ENCODE measurements at places on chromosomes 2 and 18.

- no peak for DNase-seq
Measured at GRCh38 chr2:237877576-237878307, 18.3 kb downstream of the RAMP1 start.

DNA sequence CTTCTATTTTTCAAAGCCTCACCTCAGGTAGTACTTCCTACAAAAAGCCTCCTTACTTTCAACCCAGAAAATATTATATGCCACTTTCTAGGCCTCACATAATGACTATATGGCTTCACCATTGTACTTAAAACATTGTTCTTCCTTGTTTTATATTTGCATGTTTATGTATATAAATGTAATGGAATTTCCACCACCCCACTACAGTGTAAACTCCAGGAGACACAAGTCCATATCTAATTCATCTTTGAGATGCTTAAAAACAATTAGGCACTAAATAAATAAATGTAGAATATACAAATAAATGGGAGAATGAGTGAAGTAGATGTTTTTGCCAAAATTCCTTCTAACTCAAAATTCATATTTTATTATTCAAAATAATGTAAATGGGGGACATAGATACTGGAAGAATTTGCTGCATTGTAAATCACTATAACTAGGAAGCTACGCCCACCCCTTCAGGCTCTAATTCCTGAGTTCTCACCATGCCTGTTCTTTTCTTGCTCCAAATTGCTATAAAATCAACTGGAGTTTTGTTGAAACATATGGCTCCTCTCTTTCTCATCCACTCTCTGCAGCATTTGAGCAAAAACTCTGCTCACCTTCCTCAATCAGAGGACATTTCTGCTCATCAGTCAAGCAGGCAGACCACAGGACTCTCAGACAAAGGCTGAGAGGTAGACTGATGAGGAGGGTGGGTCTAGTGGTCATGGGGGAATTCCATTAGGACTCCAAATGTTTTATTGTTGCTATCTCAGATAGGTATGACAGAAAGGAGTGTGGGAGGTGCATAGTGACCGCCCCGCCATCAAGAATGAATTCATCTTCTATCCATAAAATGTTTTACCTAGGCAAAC is 243.0 kb downstream of the HNMT start:
- no peak for DNase-seq

DNA sequence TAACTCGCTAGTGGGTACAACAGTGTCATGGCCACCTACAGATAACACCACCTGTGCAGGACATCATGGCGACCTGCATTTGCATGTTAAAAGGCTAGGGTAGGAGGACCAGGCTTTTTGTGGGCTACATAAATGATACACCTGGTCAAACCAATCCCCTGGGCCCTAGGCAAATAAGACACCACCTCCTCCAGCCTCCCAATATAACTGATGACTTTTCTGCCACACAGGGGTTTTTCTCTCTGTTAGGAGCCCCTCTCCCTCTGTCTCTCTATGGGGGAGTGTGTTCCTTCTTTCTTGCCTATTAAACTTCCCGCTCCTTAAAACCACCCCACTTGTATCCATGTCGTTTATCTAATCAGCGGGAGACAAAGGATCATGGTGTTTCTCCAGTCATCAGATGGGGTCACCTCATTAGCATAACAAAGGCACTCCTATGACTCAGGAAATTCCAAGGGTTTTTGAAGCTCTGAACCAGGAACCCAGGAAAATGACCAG is 10.8 kb upstream of the BUB1 start:
- DNase-seq, result peak; percentile 98

DNA sequence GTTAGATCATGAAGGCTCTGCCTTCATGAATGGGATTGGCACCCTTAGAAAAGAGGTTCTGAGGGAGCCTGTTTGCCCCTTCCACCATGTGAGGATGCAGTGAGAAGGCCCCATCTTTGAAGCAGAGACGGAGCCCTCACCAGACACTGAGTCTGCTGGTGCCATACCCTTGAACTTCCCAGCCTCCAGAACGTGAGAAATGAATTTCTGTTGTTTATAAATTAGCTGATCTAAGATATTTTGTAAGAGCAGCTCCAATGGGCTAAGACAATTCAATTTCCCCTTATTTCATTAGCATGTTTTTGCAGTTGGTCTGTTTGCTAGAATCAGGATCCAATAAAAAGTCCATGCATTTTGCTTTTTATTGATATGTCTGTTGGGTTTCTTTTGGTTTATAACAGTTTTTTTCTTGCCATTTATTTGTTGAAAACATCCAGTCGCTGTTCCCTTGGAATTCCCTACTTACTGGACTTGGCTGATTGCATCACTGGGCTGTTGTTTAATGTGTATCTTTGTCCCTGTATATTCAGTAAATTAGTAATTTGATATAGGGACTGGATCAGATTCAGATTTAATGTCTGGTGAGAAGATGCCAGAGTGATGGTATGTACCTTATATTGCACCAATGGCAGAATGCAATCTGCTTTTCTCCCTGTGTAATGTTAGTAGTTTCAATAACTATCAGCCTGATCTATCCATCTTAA is 24.0 kb upstream of the GREB1 start:
- DNase-seq, result no peak

DNA sequence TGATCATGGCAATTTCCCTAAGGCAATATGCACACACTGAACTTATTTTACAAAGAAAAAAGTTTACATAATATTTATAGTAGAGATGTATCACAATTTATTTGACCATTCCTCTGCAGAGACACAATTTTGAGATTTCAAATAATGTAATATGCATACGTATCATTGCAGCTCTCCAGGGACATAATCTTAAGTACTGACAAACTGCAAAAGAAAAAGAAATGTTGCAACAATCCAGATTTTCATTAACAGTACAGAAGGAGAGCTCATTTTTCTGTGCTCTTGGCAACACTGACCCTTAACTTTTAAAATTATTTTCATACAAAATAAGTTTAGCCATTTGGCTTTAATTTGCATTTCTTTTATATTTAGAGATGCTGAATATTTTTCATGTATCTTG is 710.2 kb upstream of the SLC39A10 start:
- DNase-seq, result no peak

DNA sequence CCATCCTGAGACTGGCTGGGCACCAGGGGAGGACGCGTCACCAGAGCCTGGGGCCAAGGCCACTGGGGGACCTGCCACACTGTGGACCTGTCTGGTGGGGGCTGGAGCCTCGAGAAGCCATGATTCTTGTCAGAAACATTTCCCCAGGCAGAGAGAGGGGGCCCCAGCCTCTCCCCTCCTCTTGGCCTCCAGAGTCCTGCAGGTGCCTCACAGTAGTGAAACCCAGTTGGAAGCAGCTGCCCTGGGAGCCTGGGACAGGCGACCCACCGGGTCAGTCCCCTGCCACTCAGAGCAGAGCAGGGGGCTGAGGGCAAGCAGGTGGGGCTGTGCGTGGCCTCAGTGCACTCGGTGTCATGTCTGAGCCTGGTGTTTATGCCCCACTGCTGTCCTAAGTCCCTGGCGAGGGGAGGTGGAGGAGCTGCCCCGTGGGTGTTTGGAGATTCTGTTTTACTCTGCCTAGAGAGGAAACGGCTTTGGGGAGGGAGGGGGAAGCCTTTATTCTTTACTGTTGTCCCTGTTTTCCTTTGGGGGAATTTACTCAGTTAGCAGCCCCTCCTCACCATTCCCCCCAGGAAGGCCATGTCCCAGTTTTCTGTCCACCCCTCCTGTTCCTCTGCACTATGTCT is 7.7 kb downstream of the OXER1 start:
- DNase-seq, result no peak

Measured in iPS DF 6.9 (cell line).